Amygdala (tissue), 56 donors: ENCODE measurements at places on chromosomes 6 and 20.

DNA sequence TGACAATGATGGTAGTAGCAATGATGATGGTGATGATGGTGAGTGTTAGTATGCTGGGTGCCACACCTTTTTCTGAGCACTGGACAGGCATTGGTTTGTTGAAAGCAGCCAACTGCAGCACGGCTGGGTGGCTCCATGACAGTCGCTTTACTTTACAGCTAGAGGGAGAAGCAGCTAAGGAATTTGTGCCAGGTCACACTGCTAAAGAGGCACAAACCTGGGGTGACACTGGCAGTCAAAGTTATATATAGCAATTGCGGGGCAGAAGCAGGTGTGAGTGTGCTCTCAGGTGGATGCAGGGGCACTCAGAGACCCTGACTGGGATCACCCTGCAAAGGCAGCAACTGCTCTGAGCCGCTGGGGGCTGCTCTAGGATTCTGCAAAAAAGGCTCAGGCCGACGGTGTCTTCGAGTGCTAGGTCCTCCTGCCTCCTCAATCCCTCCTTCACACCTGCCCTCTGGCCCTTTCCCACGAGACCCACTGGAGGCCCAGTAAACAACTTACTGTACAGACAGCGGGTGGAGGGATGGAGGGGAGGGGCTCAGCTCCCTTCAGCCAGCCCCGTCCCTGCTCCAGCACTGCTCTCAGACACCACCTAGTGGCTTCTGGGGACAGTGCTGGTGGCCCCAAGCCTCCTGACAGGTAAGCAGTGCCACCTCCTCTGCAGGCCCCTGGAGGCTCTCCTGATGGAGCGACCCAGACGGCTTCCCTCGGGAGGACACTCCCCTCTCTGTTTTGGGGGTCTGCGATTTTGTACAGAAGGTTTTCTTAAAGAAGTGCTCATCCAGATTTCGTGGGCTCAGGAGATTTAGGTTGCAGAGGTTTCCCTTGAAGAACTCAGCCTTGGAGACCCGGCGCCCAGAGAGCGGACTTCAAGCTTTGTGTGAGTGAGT is 4.4 kb upstream of the RPS21 start:
- peak; percentile 61 for DNase-seq

DNA sequence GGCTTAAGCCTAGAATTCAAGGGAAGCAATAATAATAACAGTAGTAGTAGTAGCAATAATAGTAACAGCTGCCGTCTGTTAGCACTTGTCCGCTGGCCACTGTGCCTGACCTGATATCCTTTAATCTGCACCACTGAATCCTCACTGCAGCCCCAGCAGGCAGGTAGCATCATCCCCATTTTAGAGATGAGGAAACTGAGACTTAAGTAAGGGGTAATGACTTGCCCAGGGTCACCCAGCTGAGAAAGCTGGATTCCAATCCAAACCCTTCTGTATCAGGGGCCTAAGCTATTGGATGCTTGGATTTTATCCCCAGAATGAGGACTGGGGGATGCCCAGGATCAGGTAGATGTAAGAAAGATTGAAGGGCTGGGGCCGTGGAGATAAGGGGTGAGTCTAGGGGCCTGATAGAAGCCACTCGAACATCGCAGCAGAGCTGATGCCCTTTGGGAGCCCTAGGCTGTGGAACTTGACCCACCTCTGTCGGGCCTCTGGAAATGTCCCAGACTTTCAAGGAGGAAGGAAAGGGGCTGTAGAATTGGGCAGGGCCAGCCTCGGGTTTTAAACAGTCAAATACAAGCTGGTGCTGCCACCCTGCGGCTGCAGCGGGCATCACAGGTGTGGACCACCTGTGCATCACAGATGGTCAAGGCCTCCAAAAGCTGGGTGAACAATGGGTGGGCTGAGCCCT is 102.1 kb upstream of the MYL9 start:
- peak; percentile 20 for DNase-seq

DNA sequence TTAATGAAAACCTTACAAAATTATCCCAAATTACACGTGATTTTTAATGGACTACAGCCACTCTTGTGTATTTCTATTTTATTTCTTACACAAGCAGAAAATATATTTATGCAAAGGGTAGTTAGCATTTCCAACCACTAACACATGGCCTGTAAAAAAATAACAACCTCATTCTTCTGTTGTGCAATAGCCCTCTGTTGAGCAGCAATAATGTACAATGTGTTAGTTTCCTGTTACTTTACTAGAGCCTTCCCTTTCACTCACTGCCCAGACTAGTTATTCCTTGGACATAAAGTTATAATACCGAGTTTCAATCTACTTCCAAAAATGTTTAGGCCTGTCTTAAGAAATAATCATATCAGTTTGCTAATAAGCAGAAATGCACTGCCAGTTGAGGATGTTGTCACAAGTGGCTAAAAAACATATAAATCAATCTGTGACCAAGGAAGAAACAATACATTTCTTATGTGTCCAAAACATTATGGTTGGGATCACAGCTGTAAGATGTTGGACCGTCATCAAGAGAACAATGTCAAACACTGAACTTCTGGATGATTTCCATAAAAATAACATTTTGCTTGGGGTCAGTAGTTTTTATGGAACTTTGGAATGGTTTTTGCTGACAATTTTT is 73.6 kb upstream of the RNF146 start:
- no peak for DNase-seq

- DNase-seq = no peak
Observed at GRCh38 chr6:26367114-26367513, 2.1 kb downstream of the BTN3A2 start.

GRCh38 chr20:37896932-37897548 is 5.9 kb upstream of the VSTM2L start:
- no peak for DNase-seq

GRCh38 chr6:9789201-9789600 is 625.7 kb downstream of the TFAP2A start:
- DNase-seq = no peak

GRCh38 chr6:47733879-47734558 is 35.6 kb downstream of the ADGRF4 start:
- DNase-seq = no peak

GRCh38 chr20:53678990-53679596 is 85.5 kb upstream of the ZNF217 start:
- no peak for DNase-seq

GRCh38 chr20:50283370-50283769 is 92.7 kb downstream of the CEBPB start:
- no peak for DNase-seq

DNA sequence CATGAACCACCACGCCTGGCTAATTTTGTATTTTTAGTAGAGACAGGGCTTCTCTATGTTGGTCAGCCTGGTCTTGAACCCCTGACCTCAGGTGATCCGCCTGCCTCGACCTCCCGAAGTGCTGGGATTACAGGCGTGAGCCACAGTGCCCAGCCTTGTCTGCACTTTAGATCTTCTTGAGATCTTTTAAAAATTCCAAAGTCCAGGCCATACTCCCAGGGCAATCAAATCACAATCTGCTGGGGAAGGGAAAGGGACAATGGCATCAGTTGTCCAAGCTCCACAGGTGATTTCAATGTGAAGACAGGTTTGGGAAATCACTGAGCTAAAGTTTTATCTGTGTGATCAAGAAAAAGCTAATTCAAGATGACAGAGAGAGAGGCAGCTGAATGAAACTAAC is 16.9 kb downstream of the NCOA6 start:
- DNase-seq = no peak

GRCh38 chr6:27544612-27545260 is 71.8 kb upstream of the ZNF184 start:
- no peak for DNase-seq

DNA sequence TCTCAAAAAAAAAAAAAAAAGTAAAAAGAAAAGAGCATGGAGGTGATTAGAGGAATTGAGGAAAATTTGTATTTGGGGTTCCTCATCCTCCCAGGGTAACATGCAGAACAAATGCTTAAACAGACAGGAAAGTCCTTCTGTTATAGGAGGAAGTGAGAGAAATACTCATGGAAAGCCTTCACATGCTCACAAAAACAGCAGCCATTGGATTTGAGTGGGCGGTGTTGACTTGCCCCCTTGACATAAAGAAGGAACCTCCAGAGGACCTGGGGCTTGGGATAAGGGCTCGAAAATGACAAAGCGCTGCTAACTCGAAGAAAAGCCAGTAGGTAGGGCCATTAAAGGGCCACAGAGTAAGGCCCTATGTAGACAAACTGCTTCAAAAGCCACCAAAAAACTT is 17.5 kb upstream of the SAMHD1 start:
- no peak for DNase-seq

GRCh38 chr6:43695215-43695966 is 7.8 kb upstream of the MRPS18A start:
- no peak for DNase-seq

DNA sequence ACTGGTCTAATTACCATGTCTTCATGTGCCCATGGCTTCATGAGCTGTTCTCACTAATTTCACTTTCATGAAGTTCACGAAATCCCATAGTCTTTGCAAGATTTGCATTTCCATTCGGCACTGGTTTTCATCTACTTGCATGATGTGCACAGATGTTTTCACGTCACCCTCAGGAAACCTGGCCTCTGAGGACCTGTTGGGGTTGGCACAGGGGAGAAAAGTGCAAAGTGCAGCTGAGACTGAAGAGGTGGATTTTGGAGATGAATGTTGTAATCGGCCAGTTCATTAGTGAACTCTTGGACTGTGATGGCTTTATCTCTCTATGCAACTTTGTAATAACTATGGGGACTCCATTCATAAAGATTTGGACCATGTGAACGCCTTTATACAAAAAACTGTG is 80.2 kb upstream of the SULF2 start:
- DNase-seq = no peak

GRCh38 chr20:1450926-1451491 is 15.6 kb downstream of the NSFL1C start:
- no peak for DNase-seq

- no peak for DNase-seq
Observed at GRCh38 chr20:40810332-40811000, 121.4 kb upstream of the MAFB start.

- no peak for DNase-seq
Observed at GRCh38 chr20:34083137-34083536, 28.9 kb downstream of the EIF2S2 start.

DNA sequence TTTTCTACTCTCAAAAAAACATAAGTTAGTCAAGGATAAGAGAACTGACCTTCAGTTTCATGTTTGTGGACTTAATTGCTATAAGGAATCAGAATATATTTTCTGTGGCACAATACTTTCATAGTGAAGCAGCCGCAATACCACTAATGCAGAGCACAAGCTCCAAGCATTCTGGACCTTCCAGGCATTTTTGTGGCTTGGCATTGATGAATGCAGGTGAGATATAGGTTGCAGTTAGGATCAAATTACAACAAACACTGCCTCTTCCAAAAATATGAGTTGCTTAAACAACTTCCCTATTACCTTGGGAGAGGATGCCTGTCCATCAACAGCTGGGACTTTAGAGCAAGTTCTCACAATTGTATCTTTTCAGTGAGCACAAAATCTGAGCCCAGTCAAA is 162.8 kb upstream of the RSPO3 start:
- DNase-seq = no peak

DNA sequence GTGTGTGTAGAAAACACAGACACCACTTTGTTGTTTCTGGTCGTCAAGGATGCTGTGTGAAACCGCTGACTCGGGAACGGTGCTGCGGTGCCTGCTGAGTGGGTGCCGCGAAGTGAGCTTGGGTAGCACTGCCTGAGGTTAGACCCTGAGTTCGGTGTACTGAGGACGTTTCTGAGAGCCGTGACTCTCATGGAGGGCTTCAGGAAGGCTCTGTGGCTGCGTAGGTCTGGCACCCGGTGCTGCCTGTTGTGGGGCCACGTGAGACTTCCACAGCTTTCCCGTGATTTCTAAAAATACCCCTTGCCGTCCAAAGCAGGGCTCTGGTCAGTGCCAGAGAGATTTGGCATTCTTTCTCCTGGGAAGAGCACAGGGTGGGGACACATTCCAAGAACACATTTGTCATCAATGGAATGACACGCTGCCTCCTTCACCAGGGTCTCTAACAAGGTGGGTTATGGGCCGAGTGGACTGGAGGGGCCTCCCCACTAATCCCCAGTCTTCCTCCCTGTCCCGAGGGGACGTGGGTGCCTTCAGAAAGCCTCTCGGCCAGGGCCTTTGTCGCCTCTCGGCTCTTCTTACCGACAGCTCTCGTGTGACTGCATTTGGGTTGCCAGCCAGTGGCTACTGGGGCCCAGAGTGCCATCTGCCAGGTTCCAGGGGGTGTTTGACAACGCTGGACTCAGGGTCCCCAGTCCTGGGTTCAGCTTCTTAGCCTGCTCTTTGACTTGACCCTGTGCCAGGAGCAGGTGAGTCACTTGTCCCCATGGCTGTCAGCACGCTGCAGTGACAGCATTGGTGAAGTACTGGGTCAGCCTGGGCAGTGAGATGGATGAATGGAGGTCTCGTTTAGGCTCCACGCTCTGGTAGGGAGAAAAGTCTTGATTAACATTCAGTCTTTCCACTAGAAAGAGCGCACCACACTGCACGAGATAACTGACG is 62.2 kb downstream of the SYNJ2 start:
- no peak for DNase-seq

DNA sequence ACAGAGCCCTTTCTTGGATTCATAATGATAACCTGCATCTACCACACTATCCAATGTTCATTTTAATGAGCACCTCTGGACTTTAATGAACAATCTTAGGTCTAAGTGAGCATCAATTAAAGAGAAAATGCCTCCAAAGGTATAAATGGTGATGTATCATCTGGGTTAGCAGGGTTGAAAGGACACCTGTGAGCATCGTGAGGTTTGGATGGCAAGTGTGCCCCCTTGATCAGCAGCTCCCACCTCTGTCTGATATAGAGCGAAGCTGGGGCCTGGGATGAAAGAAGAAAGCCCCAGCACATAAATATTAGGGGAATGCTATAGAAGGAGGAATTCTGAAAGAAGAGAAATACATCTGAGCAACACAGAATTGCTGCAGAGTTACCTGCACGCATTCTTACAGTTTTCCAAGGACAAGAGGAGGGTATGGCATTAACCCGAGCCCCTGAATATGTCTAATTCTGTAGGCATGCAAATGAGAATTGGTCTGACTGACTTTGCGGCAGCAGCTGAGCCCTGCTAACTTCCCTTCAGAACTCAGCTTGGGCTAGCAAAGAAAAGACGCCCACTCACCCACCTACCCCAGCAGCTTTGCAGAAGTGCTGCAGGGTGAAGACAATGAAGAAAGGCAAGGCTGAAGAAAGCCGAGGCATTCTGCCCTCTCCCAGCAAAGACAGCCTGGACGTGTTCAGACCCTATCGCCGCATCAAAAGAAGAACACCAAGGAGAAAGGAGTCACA is 136.2 kb downstream of the GMPR start:
- DNase-seq = no peak

GRCh38 chr20:63280929-63281545 is 8.4 kb downstream of the ARFGAP1 start:
- DNase-seq = no peak

- DNase-seq = no peak
Observed at GRCh38 chr6:73078908-73079610, 146.2 kb downstream of the KHDC1L start.

DNA sequence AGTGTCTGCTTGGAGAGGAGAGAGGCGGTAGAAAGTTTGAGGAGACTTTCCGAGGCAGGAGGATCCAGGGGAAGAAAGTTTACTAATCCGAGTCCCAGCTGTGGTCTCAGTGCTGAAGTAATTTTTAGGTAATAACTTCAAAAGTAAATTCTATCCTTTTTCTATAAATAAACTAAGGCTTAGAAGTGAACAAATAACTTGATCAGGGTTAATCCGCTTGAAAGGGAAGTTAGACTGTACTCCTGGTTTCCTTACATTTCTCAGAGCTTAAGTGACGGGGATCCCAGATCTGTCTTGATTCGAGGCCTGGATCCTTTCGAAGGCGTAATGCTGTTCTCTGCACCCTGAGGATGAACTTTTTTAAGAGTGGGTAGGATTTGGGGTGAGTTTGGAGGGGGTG is 2.6 kb downstream of the STK35 start:
- no peak for DNase-seq
